RCC 7860 (cell line): ENCODE measurements at places on chromosomes 2 and 18.

- DNase-seq = no peak
Observed at GRCh38 chr2:56177420-56178220, 6.2 kb upstream of the CCDC85A start.

GRCh38 chr2:29583548-29584156, 337.7 kb downstream of the ALK start:
- no peak for DNase-seq

GRCh38 chr2:47695800-47696477, 87.0 kb upstream of the MSH6 start:
- no peak for DNase-seq

DNA sequence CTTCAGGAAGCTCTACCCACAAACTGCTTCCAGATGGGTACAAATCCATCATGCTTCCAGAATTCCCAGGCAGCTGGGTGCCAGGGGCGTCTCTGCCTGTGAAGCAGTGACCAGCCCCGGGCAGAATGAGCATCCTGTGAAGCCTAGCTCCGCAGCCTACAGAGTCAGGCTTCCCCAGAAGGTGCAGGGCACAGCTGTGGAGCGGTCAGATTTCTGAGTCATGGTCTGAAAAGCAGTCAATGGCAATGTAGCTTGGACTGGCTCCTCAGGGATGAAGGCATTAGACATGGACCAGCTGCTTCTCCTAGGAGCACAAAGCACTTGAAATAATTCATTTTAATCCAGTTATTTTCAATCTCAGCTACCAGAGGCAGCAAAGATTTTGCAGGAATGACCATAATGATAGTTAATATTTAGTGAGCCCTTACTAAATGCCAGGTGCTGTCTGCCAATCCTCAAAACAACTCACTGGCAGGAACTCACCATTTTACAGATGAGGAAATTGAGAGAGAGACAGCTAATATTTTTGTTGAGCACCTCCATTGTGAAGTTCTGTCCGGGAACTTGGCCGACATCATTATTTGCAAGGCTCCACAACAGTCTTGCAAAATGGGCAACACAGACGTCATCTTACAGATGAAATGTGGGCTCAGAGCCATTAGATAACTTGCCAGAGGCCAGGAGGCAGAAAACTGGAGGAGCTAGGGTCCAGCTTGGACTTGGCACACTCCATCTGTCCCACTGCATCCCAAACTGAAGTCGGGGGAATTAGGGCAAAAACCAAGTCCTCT, 31.7 kb downstream of the ACMSD start:
- no peak for DNase-seq

- no peak for DNase-seq
Observed at GRCh38 chr2:104043864-104044263, 810.1 kb upstream of the POU3F3 start.

- no peak for DNase-seq
Observed at GRCh38 chr2:218898109-218898878, 17.6 kb downstream of the WNT10A start.

DNA sequence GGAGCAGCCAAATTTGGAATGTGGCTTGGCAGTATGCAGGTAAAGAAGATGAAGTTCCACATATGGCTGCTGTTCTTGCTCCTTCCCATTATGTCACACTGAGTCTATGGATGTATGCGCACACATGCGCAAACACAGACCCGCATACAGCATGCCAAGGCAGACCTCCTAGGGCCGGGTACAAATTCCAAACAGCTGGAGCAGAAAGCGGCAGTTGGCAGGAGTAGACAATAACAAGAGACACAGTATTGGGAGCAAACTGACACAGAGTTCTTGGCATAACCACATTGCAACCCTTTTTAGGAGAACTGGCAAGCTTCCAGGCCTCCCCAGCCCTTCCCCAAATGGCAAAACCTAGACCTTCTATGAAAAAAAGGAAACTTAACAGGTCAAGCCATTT, 268.9 kb downstream of the SP3 start:
- DNase-seq = no peak

DNA sequence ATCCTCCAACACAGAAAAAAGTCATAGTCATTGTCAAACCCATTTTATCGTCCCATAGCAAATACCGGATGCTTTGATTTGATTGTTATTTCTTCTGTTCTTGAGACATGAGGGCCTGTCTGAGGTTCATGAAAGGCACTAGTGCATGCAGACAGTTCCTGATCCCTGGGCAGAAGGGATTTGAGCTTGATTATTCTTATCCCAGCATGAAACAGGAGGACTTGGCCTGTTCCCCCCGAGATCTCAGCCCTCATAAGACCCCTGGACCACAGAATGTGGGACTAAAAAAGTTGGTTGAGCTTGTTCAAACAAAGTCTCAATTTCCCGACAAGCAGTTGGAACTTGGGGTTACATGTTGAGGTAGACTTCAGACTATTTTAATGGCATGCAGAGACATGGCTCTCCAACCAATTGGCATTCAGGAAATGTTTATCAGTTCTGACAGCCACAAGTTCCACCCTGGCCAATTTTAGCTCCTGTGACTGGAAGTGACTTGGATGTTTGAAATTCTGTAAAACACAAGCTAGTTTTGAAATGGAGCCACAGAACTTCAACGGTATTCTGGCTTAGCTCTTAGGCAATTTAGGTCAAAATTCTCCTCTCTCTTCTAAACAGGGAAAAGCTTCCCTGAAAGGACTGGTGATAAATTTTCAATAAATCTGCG, 366.9 kb upstream of the SLC14A2 start:
- DNase-seq = no peak

- no peak for DNase-seq
Observed at GRCh38 chr2:110940376-110940910, 180.3 kb upstream of the BCL2L11 start.

DNA sequence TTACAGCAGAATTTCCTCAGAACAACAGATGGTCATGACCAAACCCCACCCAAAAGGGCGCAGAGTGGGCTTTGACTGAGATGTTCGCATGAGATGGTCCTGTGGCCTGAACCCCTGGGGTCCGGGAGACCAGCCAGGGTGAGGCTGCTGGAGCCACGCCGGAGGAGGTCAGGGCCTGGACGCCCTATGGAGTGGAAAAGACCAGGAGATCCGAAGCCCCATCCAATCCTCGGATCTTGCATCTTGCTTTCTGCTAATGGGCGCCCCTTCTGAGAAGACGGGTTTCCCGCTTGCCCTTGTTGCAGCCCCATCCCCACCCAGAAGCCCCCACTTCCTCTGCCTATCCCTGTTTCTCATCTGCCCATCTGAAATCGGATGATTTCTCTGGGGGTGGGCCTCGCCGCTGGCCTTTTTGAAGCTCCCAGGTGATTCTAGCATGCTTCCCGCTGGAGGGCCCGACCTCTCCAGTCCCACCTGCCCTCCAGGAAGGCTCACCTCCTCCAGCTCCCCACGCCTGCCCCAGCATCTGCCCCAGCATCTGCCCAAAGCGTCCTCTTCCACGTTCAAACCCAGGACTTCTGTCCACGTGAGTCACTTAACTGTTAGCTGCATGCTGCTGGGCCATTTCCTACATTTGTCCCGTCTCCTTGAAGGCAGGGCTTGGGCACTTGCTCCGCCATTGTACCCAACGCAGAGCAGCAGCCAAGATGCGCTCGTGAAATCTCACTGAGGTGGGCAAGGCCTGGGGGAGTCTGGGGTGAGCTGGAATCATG, 4.3 kb upstream of the CNDP1 start:
- DNase-seq = no peak
